ENCODE measurements at places on chromosomes 11 and 22.

GRCh38 chr11:72411623-72412419 is 22.5 kb downstream of the CLPB start:
- no peak for DNase-seq

DNA sequence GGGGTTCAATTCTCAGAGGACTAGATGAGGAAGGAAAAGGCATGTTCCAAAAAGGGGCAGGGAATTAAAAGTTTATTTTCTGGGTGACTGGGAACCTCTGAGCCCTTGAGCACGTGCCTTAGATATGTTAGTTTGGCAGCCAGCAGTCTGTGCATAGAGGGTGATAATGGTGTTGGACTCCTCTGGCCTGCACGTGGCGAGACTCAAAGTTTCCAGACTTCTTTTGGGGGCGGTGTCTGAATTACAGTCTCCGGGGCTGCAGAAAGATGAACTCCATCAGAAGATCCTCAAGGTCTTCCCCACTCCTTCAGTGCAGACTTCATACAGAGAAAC is 861 bp upstream of the ZNRF3 start:
- no peak for DNase-seq

DNA sequence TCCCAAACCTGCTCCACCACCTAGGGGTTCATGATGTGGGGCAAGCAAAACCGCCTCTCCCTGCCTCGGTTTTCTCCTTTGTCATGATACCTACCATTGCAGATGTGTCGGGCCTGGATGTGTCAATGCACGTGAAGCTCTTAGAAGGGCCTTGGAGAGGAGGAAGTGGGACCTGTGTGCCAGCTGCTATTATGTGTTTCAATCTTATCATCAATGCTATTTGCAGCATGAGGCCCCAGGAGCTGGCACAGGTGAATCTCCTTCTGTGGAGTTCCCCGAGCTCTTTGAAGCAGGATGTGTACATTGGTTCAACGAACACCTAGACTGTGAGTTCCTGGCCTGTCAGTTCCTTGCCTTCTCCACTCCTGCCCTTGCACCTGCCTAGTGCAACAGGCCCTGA is 331.6 kb downstream of the CTTN start:
- DNase-seq, result no peak

DNA sequence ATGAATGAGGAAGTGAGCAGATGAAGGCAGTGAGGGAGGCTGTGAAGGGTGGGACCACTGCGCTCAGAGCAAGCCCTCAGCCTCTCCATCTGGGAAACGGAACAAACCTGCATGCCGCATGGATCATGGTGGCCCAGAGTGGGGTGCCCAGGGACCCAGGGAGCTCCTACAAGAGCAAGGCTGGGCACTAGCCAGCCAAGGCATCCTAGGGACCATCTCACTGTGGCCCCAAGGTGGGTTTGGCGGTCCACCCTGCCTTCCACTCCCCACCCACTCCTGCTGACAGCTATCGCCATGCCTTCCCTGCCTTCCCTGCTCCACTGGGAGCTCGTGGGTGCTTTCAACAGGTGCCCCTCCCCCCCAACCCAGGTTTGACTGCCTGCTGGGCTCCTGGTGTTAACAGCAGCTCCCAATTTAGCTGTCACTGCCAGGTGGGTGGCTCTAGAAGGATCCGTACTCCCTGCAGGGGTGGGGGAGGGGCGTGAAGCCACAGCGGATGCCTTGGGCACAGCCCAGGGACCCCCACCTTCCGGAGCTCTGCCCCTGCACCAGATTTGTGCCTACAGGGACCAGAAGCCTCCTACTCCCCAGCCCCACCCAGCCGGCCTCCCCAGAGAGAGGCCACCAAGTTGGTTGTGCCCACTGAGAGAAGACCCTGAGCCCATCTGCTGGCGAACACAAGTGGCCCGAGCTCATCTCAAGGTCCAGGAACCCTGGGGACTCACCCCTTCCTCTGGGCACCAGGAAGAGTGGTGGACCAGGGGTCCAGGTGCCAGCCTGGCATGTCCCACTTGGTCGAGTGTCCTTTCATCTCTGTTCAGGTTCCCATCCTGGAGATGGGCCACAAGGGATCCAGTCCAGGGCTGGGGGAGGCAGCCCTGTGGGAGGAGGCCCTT is 29.7 kb upstream of the PRODH start:
- no peak for DNase-seq

GRCh38 chr11:134545521-134545920 is 133.5 kb upstream of the B3GAT1 start:
- no peak for DNase-seq

GRCh38 chr11:43367382-43368178 is 8.9 kb downstream of the TTC17 start:
- no peak for DNase-seq

DNA sequence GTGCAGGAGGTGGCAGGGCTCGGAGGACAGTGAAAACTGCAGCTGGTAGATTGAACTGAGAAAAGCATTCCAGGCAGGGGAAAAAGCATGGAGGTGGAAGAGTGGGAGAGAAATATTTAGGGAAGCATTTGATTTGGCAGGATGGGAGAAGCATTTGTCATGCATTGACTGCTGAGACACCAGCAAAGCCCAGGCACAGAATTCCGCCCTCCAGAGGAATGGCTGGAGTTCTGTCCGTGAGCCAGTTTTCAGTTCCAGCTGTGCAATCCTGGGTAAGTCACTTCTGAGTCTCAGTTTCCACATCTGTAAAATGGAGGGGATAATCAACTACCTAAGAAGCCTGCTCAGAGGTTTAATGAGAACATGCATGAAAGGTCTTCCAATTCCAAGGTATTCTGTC is 4.3 kb upstream of the TSKU start:
- no peak for DNase-seq

GRCh38 chr22:24146791-24147353 is 34.4 kb upstream of the SUSD2 start:
- no peak for DNase-seq

DNA sequence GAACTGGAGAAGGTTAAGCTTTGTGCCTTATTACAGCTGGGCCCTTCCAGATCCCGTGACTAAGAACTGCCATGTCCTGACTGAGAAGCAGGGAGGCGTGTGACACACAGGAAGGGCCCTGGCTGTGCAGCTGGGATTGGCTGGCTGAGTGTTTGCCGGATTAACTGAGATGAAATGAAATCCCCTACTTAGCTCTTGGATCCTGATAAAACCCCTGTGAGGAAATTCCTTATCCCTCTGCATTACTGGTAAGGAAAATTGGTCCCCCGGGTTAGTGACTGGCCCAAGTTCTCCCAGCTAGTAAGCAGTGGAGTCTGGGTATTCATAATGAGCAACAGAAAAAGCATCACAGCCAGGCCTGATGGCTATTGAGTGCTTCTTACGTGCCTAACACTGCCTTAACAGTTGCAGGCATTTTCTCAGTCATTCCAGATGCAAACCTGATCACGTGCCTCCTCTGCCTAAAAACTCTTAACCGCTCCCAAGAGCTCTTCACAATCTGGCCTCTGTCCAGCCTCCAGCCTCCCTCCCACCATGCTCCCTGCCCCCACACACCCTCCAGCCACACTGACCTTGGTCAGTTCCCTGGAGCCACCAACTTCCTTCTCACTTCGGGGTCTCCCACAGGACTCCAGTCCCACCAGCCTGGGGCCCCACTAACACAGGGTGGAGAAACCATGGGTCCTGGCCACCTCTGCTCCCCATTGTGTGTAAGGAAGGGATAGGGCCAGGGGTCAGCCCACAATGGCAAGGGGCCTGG is 37.8 kb downstream of the ARRB1 start:
- DNase-seq, result no peak

GRCh38 chr11:76196849-76197248 is 9.5 kb downstream of the WNT11 start:
- no peak for DNase-seq

DNA sequence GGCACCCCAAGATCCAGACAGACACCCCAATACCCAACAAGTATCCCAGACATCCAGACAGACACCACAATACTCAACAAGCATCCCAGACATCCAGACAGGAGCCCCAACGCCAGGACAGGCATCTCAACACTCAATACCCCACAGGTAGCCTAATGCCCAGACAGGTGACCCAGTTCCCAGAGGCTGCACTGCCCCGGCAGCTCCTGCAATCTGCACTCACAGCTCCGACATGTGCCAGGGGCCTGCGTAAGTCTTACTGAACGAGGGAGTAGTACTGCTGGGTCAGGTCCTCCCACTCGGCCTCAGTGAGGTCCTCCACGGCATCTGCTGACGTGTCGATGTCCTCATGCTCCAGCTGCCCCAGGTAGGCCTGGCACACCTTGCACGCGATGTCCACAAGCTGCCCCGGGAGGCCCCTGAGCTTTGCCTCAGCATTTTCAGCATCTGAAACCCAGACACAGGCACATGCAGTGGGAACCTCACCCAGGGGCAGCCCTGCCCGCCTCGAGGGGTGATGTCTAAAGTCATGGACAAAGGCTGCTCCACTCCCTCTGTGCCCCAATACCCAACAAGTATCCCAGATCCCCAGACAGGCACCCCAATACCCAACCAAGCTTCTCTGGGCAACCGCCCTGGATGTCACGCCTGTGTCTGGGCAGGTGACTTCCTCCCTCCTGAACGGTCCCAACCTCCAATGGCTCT is 16.6 kb downstream of the TTLL8 start:
- no peak for DNase-seq

- DNase-seq, result no peak
Measured at GRCh38 chr11:24181395-24182047, 315.3 kb upstream of the LUZP2 start.

- DNase-seq, result no peak
Measured at GRCh38 chr11:119846374-119846773, 117.4 kb upstream of the NECTIN1 start.

DNA sequence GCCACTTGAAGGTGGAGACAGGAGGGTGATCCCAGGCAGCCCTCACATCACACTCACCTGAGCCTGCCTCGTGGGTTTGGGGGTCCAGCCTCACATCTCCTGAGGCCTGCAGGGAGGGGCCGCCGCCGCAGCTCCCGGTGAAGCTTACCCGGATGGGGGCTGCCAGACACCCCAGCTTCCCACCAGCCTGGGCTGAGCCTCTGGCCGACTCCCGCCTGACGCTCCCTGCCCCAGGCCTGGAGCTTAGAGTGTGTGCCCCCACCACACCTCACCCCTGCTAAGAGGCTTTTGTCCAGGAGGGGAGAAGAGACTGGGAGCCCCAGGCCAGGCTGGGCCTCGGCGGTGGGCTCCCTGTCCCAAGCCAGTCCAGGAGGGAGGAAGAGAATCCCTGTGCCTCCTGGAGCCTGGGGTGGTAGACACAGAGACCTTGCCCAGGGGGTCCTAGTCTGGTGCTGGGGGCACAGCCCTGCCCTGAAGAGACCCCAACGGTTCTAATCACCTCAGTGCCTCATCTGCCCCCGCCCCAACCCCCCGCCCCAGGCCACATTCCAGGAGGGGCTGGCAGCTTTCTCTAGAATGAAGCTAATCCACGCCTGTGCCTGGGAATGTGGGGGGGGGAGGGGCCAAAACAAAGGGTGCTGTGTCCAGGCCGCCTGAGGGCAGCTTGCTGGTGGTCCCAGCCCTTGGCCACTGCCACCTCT is at the start of gene SLC16A8:
SLC16A8 (minus strand) TSS at position 254 of the 701 bp plus-strand sequence. CDS start 1,311 bp downstream, outside the sequence.
- no peak for DNase-seq

DNA sequence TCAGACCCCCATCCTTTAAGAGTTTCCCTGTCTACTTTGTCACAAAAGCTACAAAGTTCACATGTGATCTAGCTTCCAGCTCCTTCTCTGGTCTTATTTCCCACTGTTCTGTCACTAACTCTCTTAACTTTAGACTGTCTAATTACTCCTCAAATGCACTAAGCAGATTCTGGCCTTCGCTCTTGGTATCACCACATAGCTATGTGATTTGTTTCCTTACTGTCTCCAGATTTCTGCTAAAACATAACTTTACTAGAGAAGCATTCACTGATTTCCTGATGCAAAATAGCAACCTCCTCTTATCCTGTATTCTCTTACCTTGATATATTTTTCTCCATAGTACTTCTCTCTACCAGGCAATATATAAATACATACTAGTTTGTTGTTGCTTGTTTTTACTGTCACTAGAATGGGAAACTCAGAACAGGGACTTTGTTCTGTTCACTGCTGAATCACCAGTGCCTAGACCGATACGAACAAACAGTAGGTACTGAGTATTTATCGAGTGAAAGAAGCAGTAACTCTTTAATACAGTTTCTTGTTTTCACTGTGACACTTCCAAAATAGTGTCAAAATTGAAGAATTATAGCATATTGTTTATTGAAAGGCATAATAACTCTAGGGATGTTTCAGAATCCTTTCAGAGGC is 205.6 kb downstream of the DDX10 start:
- DNase-seq, result no peak

- DNase-seq, result no peak
Measured at GRCh38 chr11:7516475-7516874, 2.7 kb downstream of the PPFIBP2 start.

DNA sequence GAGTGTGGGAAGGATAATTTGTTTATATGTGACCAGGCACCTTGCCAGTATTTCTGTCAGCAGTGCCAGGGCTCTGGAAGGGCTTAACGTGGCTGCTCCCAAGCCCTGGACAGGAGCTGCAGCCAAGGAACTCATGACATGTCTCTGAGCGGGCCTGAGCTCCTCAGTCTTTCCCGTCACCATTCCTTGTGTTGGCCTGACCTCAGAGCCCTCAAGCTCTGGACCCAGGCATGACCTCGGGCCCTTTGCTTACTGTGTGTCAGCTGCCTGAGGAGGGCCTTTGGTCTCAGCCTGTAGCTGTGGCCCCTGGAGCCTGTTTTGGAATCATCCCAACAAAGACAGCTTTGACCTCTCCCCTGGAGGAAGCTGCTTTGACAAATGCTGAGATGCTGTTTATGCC is 264.1 kb upstream of the PLET1 start:
- no peak for DNase-seq

GRCh38 chr22:43521716-43522115 is 109.9 kb downstream of the MPPED1 start:
- DNase-seq, result no peak
